Central memory CD8-positive, alpha-beta T cell (primary cell): ENCODE measurements at places on chromosomes 12 and 14.

DNA sequence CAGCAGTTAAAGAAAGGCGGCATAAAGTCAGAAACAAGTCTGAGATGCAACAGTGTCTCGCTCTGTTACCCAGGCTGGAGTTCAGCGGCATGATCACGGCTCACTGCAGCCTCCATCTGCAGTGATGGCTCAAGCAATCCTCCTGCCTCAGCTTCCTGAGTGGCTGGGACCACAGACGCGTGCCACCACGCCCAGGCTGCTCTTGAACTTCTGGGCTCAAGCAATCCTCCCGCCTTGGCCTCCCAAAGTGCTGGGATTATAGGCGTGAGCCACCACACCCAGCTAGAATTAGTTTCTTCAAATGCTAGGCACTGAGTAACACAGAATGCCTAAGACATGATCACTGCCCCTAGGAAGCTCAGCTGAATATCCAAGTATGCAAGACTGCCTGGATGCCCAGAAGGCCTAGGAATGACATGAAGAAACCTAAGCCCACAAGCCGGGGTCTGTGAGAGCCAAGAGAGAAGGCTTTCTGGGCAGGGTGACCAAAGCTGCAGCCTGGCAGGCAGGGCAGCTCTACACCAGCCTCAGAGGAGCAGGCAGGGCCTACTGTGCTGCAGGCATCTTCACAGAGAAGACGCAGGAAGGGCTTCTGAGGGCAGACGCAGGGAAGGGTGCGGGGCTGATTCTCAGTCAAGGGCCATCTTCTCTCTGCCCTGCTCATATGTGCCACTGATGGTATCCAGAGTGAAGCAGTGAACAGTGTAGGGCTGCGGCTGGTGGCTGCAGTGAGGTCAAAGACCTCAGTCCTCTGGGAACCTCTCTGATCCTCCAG is 4.3 kb upstream of the PPP2R5C start:
- no peak for DNase-seq

GRCh38 chr14:64979336-64980074 is 7.2 kb upstream of the FNTB start:
- no peak for DNase-seq

DNA sequence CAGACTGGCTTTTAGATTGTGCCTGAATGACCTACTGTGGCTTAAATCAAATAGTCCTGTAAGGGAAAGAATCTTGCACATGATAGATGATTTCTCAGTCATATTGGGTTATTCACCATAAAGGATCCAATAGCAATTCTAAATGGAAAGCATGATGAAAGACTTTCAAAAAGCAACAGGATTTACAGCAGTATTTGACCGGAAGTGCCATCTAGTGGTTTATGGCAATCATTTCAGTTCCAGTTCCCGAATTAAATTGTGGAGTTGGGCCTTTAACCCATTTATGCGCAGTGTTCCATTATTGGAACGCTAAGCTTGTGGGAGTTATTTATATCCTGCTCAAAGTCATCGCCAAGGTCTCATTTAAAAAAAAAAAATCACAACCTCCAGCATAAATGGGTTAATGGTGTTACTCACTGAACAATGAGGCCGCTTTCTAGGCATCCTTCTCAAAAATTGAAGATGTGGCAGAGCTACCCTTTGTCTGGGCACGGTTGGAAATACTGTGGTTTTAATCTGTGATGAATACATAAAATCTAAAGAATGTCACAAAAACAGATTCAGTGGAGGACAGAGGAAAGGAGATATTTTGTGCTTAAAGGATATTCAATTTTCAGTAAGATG is 60.8 kb upstream of the REP15 start:
- no peak for DNase-seq

DNA sequence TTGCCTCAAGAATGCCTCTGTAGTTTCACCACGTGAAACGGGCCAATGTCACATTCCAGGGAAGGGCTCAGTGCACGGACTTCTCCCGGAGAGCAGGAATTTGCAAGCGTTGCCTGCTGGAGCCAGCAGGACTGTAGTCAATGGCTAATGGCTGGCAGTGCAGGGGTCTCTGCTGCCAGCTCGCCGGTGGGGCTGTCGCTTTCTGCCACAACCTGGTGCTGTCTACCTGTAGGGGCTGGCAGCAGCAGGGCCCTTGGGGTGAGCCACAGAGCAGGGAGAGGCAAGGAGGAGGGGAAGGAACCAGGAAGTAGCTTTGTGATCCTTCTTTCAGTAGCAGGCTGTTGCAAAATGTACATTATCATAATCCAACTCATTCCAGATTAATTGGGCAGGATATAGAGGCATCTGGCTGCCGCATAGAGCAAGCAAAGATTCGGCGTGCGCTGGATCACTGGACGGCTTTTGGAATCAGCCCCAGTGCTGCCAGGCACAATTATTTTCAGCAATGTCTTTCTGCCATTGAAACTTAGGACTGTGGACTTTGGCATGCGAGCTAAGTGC is 114.1 kb downstream of the PAPOLA start:
- DNase-seq = no peak

- DNase-seq = no peak
Observed at GRCh38 chr12:62776997-62777396, 158.0 kb downstream of the PPM1H start.

- DNase-seq = no peak
Observed at GRCh38 chr12:22684140-22685118, 59.5 kb downstream of the ETNK1 start.

GRCh38 chr14:34539407-34540180 is at the start of gene EAPP:
TSS of gene EAPP (minus strand) at chr14:34539701. CDS start at chr14:34539628, 73 bp downstream.
- peak; percentile 92 for DNase-seq

DNA sequence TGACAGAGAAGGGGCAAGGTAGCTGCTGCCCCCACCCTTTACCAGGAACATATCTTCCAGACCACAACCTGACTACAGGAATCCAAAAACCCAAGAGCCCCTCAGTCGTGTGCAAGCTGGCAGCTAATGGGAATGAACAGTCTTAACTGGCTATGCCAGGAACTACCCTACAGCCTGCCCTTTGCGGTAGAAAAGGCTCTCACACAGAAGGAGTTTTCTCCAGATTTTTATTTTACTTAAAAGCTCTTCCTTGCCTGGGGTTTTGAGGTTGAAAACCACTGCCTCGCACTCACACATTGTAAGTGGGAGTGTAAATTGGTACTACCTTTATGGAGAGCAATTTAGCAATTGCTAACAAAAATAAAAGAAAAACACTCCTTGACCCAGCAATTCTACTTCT is 28.3 kb downstream of the PITPNM2 start:
- no peak for DNase-seq

DNA sequence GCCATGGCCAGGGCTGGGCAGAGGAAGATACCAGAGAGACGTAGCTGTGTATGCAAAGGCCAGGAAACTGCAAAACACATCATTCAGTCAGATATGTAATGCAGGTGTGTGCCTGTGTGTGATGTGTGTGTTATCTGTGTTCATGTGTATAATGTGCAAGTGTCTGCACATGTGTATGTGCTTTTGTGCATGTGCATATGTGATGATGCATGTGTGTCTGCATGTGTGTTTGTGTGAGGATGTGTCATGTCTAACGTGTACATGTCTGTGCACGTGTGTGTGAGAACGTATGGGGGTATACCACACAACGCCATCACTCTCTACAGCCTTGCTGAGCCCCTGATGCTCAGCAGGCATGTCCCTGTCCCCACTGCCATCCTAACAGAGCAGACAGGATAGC is 9.7 kb downstream of the DIO3 start:
- DNase-seq = no peak

DNA sequence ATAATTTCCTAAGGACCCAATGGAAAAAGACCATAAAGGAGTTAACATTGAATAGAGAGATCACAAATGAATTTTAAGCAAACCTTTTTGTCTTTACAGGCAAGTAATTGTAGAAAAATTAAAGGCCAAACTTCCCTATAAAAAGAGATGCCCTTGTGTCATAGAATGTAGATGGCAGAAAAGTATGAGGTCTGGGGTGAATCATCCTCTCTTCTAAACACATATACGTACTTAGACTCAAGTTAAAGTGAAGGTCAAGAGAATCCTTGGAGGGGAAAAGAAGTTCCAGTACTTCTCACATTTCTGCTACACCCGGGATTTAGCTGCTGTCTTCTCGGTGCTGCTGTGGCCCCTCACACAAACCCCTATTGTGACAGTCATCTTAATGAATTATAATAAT is 116.2 kb upstream of the ARID2 start:
- no peak for DNase-seq

DNA sequence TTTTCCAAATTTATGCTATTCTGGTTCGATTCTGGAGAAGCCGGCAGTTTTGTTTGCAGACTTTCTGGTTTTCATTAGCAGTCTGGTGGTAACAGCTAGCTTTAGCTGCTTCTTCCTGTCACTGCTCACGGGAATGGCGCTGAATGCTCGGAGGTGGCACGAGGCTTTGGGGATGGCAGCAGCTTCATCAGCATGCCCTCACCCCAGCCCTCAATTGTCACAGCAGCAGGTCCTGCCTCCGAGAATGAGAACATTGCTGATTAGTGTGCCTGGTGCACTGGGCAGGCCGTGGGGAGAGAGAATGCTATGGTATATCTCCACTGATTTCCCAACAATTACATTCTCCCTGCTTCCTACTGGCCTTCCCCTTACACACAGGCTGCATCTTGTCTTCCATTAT is 73.6 kb downstream of the SAMD4A start:
- no peak for DNase-seq

- no peak for DNase-seq
Observed at GRCh38 chr14:21098892-21099595, 589 bp upstream of the ZNF219 start.

GRCh38 chr14:63178912-63179311 is 25.3 kb upstream of the RHOJ start:
- no peak for DNase-seq

DNA sequence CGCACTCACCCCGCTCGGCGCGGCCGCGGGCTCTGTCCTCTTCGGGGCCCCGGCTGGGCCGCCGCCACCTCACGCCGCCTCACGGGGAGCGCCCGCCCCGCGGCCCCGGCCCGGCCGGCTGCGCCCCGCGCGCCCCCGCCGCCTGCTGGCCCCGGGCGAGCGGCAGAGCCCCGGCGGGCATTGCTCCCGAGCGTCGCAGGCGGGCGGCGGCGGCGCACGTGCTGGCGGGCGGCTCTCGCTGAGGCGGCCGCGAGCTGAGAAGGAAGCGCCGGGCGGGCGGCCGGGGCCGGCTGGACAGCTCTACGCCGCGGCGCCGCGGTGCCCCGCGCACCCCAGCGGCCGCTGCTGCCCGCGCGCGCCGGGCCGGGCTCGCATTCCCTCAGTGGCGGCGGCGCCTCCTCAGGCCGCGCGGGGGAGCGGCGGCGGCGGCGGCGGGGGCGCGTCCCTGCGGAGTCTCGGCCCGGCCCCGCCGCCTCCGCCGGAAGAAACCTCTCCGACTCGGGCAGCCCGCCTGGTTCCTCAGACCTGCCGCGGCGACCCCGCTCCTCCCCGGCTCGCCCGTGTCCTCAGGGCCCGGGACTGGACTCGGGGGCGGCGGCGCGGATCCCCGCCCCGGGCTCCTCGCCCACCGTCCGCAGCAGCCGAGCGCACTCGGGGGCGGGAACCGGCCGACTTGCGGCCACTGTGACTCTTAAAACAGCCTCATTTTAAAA is at the start of gene PITPNM2:
Gene PITPNM2, minus strand, starts transcription at position 347 of the 713 bp plus-strand sequence. CDS start 116,500 bp downstream, outside the sequence.
- DNase-seq = peak; percentile 33

- DNase-seq = no peak
Observed at GRCh38 chr12:82473111-82473754, 114.9 kb downstream of the METTL25 start.

- no peak for DNase-seq
Observed at GRCh38 chr14:69760810-69761209, 6.1 kb upstream of the SRSF5 start.

DNA sequence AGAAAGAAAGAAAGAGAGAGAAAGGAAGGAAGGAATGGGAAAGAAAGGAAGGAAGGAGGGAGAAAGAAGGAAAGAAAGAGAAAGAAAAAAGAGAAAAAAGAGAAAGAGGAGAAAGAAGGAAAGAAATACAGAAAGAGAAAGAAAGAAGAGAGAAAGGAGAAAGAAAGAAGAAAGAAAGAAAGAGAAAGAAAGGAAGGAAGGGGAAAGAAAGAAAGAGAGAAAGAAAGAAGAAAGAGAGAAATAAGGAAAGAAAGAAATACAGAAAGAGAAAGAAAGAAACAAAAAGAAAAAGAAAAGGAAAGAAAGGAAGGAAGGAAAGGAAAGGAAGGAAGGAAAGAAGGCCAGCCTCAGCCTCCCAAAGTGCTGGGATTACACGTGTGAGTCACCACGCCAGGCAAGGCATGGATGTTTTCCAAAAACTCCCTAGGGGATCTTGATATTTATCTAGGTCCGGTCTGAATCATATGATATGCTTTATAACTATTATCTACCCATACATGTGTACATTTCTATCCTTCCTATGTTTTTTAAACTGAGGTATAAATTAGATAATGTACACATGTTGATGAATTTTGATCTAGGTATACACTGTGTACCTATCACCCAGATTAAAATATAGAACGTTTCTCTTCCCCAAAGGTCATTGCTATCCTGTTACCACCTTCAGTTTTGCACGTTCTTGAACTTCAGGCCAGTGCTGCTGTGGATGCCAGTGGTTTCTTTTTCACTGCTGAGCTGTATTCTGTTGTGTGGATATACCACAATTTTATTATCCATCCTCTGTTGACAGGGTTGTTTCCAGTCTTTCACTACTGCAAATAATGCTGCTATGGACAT is 177.9 kb downstream of the RBM19 start:
- DNase-seq = no peak

- DNase-seq = no peak
Observed at GRCh38 chr14:44396226-44396625, 110.9 kb downstream of the FSCB start.

DNA sequence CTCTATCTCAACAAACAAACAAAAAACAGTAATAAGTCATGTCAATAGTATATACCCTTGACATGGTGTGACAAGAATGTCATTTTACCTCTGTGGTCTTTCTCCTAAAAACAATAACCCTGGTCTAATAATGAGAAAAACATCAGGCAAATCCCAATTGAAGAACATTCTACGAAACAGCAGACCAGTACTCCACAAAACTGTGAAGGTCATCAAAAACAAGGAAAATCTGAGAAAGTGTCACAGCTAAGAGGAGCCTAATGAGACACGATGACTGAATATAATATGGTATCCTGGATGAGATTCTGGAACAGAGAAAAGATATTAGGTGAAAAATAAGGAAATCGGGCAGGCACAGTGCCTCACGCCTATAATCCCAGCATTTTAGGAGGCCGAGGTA is 5.6 kb upstream of the COCH start:
- no peak for DNase-seq

DNA sequence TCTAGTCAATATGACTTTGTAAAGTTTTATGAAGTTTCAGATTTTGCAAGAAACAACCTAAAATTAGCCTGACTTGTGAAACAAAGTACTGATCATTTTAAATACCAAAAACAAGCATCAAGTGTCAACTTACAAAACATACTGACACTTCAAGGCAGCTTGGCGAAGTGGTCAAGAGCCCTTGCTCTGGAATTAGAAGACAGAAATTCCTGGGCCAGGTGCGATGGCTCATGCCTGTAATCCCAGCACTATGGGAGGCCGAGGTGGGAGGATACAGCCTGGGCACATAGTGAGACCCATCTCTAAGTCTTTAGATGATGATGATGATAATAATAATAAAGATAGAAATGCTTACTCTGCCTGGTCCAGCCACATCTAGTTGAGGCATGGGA is 45.4 kb upstream of the NR2C1 start:
- no peak for DNase-seq

- no peak for DNase-seq
Observed at GRCh38 chr12:60451457-60451856, 855.6 kb downstream of the SLC16A7 start.

- no peak for DNase-seq
Observed at GRCh38 chr14:75201087-75201486, 24.7 kb upstream of the TMED10 start.

- no peak for DNase-seq
Observed at GRCh38 chr12:27498149-27498548, 25.9 kb upstream of the PPFIBP1 start.
